ENCODE measurements at places on chromosomes 6 and 20.
A peak's percentile ranks its signal among the peaks of the same experiment; 100 is the strongest.

GRCh38 chr20:2768632-2769015 lies 31.8 kb downstream of the CPXM1 start:
- no peak for DNase-seq

- peak; percentile 38 for DNase-seq
Observed at GRCh38 chr6:24522228-24523176, 27.7 kb downstream of the ALDH5A1 start.

DNA sequence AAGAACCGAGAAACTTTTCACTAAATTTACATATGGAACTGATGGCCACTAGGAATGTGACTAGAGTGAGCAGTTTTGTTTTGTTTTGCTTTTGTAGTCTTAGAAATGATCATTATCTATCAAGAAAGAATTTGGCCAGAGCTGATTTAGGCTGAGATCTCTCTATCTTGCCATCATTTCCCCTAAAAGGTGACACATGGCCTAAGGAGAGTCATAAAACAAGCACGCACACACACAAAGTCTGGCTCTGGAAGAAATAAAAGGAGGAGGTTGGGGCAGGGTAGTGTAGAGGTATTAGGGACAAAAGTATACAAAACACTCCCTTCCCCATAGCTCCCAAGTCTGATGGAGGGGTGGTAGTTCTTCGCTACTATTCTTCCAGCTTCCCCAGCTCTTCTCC lies 56.4 kb downstream of the RIPOR2 start:
- DNase-seq = no peak

DNA sequence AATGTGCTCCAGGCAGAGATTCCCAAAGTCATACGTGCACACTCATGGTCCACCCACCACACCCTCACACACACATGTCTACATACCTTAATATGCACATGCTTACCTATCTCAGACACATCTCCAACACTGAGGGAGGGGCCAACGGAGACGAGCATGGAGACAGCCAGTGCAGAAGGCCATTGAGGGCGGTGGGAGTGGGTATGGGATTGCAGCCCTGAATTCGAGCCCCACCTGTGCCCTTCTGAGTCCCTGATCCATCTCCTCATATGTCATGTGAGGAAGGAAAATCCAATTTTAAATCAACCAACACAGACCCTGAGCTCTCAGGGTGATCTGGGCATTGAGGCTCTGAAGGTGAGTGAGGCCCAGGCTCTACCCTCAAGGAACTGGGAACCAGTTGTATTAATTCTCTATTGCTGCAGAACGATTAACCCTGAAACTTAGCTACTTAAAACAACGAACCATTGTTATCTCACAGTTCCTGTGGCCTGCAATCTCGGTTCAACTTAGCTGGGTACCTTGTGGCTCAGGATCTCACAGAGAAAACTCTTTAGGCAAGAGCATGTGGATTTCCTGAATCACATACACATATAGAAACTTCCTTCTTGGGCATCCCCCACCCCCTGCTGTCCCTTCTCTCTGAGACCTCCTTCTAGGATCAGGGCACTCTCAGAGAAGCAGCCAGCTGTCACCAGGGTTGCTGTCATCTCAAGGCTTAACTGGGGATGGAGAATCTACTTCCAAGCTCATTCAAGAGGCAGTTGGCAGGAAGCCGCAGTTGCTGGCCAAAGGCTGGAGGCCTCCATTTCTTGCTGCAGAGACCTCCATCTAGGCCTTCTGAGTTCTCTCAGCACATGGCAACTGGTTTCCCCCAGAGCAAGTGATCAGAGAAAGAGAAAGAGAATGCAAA lies 28.3 kb downstream of the GLP1R start:
- no peak for DNase-seq

DNA sequence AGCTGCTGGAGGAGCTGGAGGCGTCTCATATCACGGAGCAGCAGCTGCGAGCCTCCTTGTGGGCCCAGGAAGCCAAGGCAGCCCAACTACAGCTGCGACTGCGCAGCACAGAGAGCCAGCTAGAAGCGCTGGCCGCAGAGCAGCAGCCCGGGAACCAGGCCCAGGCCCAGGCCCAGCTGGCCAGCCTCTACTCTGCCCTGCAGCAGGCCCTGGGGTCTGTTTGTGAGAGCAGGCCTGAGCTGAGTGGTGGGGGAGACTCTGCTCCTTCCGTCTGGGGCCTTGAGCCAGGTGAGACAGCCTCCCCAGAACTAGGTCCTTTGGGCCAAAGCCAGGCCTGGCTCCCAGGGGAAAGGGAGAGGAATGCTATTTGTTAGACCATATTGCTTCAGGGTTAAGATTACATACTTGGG lies 31.7 kb downstream of the C20orf173 start:
- no peak for DNase-seq

DNA sequence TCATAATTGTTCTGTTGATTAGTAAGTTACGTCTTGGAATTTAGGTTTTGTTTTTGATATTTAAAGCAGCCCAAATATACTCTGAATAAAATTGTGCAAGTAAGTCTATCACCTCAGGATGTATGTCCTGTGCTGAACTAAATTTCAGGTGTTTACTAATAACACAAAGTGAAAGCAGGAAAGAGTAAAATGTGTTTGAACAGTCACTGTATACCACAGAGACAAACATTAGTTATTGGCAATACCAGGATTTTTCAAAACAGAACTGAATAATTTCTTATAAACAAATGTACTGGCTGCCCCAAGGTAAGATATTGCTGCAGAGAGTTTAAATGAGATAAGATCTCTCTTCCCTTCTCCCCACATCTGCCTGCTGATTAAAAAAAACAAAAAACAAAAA lies 404.7 kb upstream of the RUNX2 start:
- no peak for DNase-seq

DNA sequence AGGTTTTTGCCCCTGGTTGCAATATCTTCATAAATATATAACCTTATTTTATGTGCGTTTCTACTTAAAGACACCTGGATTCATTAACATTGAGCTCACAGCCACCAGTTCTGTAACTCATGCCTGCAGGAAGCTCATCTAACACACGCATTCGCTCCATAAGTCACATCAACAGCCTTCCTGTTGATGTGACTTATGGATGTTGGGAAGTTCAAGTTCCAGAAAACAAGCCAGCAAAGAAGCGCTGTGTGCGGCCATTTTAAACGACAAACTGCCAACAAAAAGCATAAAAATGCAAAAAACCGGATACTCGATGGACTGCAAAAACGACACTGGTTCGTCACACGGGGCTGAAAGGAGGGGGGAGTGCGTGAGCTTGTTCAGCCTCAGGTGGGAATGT lies 77.9 kb upstream of the NFATC2 start:
- DNase-seq = no peak

- no peak for DNase-seq
Observed at GRCh38 chr6:17336425-17336824, 55.3 kb downstream of the RBM24 start.

- DNase-seq = no peak
Observed at GRCh38 chr6:12927746-12928145, 211.2 kb downstream of the PHACTR1 start.

DNA sequence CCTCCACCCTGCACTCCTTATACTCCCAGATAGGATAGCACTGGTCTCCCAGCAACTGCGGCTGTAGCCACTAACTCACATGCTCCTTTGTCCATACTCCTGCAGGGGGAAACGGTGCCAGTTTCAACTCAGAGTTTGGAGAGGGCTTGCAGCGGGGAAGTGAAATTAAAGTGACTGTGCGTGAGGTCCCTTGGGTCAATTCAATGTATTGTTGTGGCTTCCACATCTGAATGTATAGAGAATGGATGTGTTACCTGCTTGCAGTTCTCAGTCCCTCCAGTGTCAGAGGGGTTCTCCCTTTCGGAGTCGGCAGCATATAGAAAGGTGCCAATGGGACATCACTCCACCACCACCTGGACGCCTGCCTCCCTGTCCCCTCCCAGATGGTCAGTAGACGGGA lies 93.6 kb upstream of the CNKSR3 start:
- DNase-seq = no peak

- DNase-seq = no peak
Observed at GRCh38 chr20:51371720-51372119, 170.8 kb downstream of the NFATC2 start.

DNA sequence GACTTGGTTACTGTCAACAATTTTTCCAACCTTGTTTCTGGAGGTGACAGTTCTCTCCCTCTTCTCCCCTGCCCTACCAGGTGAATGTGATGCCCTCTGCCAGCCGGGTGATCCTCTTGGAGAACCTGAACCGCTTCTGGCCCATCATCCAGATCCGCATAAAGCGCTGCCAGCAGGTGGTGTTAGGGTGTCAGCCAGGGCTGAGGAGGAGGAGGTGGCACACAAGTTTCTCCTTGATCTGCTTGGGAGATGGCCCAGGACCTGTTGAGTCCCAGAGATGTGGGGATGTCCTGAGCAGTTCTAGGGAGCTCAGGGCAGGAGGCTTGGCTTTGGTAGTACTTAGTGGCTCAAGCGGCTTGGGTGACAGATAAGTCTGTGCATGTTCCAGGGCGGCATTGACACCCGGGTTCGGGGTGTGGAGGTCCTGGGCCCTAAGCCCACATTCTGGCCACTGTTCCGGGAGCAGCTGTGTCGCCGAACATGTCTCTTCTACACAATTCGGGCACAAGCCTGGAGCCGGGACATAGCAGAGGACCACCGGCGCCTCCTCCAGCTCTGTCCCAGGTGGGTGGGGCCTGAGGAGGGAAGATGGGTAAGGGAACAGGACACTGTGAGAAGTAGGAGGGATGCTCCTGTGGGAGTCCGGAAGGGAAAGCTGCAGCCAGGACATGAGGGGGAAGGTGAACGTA lies 21.2 kb downstream of the CUL9 start:
- no peak for DNase-seq

DNA sequence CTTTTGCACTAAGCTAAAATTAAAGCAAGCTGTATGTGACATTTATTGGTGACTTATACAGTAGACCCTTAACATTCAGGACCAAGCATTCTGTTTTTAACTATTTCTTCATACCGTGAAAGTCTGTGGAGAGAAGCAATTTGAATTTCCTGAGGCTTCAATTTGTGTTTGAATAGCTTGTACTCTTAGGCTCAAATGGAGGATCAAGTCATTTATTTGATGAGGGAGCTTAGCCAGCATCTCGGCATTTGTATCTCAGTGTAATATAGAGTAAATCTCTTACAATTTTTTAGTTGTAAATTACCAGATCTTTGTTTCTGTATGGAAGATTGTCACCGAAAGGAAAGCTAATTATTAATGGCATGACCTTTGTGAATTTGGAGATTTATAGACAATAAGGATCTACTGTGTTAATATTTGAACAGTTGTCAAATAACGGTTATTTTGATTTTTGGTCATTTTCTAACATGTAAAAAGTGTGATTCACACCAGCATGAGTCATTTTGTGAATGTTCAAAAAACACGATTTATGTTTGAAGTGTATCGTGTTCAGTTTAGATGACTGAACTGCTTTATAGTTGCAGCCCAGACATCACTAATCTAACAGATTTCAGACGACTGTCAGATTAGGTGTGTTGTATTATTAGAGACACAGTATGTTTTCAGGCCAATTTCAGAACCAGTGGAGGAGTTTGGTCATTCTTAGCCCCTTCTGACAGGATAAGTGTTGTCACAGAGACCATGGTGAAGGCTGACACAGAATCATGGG lies 332.9 kb downstream of the CDKAL1 start:
- no peak for DNase-seq

DNA sequence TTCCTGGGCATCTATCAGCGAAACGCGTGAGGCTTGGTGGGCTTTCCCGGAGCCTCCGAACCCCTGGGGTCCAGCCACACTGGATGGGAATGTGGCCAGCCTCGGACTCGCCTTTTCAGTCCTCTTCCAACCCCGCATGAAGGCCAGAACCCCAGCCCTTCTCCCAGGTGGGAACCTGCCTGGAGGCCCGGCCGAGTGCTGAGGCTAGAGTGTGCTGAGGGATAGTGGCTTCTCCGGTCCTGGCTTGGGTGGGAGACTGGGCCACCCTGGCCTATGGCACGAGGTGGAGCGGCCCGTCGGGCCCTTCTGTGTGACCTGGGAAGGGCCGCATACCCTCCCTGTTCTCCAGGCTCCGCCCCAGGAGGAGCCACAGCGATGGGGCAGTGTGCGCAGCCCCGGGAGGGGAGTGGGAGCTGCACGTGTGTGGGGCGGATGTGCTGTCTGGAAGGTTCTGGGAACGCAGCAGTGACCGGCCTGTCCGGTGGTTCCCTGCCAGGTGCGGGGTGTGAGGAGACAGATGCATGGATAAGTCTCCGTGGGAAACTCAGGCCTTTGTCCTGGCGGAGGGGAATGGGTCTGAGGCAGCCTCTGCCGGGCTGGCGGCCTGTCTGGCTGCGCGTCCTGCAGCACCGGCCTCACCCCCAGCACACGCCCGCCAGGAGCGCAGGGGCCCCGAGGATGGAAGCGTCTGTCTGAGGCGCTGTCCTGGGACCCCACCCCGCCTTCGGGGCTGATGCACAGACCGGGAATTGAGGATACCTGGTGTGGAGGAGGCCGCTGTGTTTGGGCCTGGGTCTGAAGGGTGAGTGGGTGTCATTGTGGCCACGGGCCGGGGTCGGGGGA lies 1.1 kb upstream of the BHLHE23 start:
- DNase-seq = no peak

DNA sequence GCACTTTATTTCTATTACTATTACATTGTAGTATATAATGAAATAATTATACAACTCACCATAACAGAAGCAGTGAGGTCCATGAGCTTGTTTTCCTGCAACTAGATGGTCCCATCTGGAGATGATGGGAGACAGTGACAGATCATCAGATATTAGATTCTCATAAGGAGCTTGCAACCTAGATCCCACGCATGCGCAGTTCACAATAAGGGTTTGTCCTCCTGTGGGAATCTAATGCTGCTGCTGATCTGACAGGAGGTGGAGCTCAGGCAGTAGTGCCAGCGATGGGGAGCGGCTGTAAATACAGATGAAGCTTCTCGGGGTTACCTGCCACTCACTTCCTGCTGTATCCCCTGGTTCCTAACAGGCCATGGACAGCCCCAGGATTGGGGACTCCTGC lies 139.5 kb upstream of the TCF21 start:
- DNase-seq = no peak

DNA sequence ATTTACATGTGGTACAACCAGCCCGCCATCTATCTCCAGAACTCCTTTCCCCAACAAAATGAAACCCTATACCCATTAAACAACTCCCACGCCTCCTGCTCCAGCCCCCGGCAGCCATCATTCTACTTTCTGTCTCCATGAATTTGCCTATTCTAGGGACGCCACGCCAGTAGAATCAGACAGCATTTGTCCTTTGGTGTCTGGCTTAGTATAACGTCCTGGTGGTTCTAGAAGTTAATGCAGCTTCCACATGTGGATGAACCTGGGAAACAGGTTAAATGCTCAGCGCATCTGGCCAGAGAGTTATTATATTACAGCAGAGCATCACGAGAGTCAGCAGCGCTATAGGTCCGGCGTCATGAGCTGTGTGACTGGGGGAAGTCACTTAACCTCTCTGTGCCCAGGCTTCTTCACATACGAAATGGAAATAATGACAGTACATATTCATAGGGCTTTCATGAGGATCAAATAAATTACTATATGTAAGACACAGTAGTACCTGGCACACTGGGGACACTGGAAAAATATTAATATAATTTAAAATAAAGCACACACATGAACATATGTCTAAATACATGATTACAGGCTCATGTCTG lies 178.7 kb upstream of the TAB2 start:
- DNase-seq = no peak

DNA sequence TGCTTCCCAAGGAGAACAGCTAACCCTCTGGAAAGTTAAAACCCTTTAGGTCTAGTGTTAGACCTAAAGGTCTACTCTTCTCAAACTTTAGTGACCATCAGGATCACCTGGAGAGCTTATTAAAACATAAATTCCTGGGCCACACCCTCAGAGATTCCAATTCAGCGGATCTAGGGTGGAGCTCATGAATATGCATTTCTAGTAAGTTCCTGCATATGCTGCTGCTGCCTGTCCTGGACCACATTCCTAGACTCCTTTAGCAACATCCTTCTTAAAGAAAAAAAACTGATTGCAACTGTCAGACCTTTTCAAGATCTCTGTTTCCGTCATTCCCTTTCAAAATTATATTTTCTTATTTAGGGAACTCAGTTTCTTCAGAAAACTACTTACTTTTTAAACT lies 31.2 kb downstream of the SNAP25 start:
- DNase-seq = no peak

All from naive B cell (primary cell).